ENCODE measurements at places on chromosomes 12 and 14.

GRCh38 chr14:19799880-19800279, 3.7 kb upstream of the OR4N2 start:
- DNase-seq, result no peak

DNA sequence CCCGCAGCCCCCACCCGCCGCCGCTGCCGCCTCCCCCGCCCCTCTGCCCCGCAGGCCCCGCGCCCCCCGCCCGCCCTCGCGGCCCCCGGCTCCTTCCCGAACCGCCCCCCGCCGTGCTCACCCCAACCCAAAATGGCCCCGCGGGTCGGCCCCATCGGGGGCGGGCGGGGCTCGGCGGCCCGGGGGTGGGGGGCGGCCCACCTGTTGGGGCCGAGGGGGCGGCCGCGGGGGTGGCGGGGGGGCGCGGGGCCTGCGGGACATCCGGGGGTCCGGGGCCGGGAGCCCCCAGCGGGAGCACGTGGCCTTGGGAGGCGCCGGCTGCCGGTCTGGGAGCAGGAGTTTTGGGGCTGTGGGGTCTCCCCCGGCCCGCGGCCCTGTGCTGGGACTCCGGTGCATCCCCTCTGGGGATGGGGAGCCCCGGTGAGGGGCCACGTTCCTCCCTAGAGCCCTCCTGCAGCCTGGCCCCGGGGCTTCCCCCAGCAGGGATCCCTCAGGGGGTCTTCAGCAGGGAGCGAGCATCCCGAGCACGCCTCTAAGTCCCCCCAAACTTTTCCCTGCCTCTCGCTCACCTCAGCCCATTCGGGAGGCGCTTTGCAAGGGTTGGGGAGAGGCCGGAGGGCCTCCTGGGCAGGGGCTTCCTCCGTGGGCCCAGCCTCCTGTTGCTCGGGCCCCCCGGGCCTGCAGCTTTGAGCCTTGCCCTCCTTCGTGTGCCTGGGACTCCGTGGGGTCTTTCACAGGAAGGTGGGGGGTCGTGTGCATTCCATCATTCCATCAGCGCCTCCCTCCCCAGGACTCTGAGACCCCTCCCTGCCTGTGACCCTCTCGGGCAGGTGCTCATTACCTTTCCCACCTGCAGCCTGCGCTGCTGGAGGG, 710 bp downstream of the MTA1 start:
- DNase-seq, result no peak

DNA sequence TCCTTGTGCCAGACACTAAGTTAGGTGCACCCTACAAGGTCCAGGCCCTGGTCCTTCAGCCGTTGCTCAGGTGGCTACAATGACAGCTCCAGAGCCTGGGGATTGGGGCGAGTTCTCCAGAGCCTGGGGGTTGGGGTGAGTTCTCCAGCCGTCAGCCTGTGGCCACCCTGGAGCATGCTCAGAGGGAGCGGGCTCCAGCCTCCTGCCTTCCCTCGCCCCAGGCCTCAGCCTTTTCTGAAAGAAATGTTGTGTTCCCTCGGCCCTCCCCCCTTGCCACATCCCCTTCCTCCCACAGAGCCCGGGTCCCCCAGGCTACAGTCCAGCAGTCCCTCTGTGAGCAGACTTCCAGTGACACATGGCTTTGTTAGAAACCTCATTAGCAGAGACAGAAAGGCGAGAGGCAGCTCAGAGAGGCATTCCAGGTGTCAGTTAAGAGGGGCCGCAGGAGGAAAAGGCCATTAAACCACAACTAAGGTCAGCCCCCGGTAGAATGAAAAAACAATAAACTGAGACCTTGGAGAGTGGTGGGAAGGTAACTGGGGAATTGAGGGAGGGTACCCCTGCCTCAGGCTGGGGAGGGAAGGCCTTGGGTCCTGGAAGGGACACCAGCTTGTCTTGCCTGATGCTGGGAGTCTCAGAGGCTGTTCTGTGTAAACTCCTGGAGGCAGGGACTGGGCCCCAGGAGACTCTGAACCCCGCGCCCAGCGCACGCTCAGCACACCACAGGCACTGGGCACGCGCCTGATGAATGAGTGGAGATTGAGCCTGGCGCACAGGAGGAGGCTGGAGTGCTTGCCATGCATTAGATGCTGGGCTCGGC, 23.1 kb upstream of the COL2A1 start:
- DNase-seq, result no peak

DNA sequence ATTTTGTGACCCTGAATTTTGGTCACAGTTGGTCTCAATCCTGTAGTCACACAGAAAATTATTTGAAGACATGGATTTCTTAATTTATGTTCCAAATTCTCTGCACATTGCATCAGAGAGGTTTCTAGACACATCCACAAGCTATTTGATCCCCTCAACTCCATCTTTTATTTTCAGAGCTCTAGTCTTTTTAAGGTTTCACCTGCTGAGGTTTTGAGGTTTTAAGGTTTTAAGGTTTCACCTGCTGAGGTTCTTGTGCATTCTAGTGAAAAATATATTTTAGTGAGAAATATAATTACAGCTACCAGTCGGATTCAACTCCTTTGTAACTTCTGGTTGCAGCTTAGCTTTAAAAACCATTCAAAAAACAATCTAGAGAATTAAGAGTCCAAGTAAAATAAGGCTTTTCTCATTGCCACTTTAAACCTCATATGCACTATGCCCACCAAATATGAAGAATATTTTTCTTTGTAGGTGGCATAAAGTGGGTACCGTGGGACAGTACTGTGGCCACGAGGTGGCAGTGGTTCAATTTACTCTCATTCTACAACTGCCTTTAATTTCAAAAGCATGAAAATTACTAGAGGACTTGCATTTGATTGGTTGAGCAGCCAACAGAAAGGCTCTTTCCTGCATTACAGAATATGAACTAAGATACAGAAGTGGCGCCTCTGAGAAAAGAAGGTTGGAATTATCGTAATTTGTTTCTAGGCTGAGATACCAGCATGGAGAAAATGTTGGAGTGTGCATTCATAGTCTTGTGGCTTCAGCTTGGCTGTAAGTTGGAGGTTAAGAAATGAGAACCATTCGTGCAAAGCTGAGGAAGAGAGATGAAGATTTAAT, 366.5 kb upstream of the OR4E1 start:
- DNase-seq, result no peak

GRCh38 chr12:4862809-4863208, 46.9 kb upstream of the KCNA1 start:
- DNase-seq, result peak; percentile 10

- DNase-seq, result no peak
Observed at GRCh38 chr12:20024194-20024593, 344.1 kb upstream of the PDE3A start.

GRCh38 chr12:64407342-64408223, 3.4 kb downstream of the XPOT start:
- no peak for DNase-seq

- no peak for DNase-seq
Observed at GRCh38 chr12:132329036-132329719, at the start of gene GALNT9. TSS of gene GALNT9 (minus strand) at chr12:132329589. CDS start at chr12:132329203, 386 bp downstream.

DNA sequence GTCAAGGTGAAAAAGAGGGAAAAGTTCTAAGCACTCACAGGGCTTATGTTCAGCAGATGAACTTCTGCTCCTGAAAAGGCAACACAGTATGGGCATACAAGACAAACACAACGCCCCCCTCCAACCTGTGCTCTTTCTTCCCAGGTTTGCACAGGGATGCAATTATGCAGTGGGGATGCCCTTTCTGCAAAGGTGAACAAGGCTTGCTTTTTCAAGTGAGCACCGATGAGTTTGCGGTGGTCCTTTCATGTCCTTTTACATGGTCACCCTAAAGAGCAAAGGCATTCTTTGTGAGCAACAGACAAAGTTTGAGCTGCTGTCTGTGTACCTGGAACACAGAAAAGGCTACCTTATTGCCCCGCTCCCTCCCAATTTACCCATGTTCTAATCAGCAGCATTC, 6.7 kb downstream of the KITLG start:
- DNase-seq, result no peak

DNA sequence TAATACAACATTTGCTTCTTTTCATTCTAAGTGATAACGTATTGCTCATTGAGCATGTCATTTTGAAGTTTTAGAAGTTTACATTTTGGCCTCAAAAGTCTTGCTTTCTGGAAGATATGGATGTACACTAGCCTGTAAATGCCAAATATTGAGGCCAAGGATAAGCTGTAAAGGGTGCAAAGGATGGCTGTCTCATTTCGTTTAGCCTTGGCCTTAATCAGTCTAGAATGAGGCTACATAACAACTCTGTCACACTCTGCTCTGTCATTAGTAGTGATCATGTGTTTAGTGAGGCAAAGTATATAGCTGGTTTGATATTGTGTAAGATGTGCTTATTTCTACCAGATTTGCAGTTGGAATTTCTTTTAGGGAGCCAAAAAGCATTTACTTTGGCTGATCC, 344.5 kb downstream of the TMTC2 start:
- DNase-seq, result no peak

DNA sequence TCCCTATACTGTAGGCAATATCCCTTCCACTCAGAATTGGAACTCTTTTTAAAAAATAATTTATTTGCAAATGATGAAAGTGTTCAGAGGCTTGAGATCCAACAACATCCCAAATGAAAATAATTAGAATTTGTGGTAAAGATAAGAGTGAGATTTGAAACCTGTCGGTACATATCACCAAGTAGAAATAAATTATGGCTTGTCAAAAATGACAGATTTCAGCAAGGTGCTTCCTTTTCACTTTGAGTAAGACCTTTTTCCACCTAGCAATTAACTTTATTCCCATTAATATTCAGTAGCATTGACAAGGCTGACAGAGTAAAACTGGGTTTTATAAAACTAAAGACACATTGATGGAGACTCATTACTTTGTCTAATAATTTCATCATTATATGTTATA, 107.7 kb upstream of the PRKD1 start:
- DNase-seq, result no peak

DNA sequence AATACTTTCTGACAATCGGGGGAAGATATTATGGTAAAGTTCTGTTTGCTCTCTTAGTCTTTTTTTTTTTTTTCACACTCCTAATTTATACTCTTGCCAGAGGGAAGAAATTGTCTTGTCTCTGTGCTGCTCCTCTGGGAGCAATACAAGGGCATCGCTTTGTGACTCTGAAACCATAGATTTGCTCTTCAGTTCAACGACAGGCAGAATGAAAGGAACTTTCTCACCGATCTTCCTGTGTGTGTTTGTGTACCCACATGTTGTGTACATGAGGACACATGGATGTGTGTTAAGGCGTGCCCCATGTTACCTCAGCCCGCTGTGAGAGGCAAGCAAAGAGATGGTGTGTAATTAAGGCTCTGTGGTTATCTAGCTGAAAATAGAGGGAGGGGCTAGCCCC, 457.6 kb downstream of the EGLN3 start:
- DNase-seq, result no peak

DNA sequence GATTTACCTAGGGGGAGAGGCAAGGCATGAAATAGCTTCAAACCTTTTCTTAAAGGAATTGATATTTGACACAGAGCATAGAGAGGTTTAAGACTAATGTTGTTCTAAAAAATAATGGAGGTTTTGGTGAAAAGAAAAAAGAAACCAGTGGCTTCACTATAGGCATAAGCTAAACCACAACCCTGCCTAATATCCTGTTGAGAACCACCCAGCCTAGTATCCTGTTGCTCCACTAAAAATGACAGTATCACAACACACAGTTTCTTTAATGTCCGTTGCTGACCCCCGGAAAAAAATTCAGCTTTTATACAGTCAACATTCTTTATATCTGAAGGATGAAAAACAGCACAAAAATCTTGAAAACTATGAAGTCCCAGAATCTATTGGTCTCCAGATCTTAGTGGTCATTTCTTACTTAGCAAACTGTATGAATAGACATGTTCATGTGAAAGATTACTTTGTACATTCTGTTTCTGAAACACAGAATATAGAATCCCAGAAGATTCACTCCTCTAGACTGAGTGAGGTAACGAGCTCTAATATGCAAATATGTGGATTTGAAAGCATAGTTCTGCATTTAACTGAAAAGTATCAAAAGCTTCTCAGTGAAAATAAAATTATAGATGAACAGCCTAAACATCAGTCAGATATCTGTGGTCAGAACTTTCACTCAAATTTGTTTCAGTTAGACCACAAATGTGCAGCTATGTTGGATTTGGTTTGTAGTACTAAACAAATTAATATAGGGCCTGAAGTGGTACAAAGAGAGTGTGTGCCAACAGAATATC, 40.5 kb downstream of the GALC start:
- no peak for DNase-seq

Measured in stimulated activated effector memory CD8-positive, alpha-beta T cell treated with anti-CD3 and anti-CD28 coated beads, Interleukin-12 subunit alpha, Interleukin-12 subunit beta, amount 100 ng/mL, for 72 hours (primary cell).